ENCODE measurements at places on chromosomes 5 and 9.

DNA sequence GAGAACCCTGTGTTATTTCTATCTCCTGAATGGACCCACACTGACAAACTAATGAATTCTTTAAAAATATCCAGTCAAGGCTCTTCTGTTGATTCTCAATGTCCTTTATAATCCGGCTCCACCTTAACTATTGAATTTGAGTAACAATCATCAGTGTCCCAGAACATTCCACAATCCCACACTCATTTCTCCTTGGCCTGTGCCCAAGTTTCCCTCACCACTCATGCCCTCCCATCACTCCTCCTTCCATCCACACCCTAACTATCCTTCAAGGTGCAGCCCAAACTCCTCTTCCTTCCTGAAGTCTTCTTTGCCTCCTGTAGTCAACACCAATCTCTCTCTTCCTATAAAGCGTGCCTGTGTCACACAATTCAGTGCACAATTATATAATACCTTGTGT lies 106.1 kb downstream of the NUDT12 start:
- DNase-seq, result no peak

GRCh38 chr5:76657091-76657490 lies 33.9 kb upstream of the F2RL2 start:
- DNase-seq, result no peak

GRCh38 chr9:127898433-127899127 lies 823 bp downstream of the ST6GALNAC6 start:
- DNase-seq, result no peak

DNA sequence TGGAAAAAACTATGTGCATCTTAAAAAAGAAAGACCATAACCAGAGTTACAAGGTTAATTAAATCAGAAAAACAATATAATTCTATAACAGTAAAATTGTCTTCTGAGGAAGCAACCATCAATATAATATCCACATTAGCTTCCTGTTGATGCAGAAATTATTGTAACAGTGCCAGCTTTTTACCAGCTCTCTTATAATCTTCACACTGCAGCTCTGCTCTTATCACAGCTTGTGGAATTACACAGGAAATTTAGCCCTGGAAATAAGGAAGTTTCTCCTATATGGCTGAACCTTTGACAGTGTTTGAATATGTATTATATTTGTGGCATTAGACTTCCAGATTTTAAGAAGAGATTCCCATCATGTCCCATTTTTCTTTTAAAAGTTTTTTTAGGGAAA lies 49.1 kb upstream of the TEK start:
- peak; percentile 3 for DNase-seq

DNA sequence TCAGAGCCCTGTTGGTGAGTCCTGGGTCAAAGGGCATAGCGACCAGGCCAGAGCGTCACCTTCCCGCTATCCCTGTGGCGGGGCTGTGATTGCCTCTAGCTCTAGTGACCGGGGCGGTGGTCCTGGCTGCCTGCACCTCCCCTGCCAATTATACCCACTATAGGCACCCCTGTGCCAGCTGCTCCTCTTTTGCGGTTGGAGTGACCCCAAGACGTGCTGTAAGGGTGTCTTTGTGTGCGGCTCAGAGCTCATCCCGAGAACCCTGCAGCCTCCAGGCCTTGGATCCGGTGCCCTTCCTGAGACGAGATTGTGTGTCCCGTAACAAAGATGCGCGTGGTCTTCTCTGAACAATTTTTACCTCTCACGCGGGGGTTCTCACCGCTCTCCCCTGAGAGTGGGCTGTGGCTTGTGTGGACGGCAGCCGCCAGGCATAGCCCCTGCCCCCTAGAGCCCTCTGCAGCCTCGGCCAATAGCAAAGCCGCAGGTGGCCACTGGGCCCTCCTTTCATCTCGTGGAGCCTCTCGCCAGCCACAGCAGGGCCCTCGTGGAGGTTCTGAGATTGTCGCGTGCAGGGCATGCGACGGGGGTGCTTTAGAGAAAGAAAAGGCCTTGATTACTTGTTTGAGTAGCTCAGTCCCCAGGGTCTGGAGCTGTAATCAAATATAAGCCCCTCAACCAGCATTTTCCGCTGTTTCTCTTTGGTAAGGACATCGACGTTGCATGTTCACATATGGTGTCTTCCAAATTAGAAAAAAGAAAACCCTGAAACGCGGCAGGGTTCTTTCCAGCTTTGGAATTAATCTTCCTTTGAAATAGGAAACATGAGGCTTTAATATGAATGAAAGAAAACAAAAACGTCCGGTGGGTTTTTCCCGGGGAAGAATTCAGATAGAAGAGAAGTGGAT lies 10.7 kb downstream of the NKD2 start:
- DNase-seq, result no peak

- DNase-seq, result no peak
Measured at GRCh38 chr5:142819825-142820224, 49.6 kb downstream of the ARHGAP26 start.

DNA sequence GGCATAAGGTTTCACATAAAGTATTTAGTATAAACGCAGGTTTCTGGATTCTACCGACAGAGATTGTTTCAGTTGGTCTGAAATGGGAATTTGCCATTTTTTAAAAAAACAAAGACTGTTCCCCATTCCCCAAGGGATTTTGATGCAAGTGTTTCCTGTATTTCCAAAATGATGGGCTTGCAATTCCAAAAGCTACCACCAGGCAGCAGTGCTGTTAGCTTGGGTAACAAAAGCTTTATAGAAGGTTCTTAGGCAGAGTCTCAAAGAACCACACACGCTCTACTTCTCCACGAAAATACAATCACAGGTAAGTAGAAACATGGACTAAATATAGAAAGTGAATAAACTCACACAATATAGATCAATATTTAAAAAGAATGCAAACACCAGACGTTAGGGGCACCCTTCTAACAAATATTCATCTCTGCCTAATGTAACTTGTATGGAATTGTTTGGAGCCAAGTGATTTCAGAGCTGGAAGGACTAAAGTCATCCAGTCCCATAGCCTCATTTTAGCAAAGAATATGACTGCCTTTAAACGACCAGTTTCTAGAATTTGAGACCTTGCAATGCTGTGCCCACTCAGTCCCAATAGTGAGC lies 154.3 kb downstream of the SPOCK1 start:
- no peak for DNase-seq

- DNase-seq, result no peak
Measured at GRCh38 chr9:124017929-124018729, 6.6 kb downstream of the LHX2 start.

GRCh38 chr5:179146277-179146676 lies 86.1 kb downstream of the ZNF354C start:
- DNase-seq, result no peak

- no peak for DNase-seq
Measured at GRCh38 chr5:179328291-179328690, 17.0 kb downstream of the ADAMTS2 start.

DNA sequence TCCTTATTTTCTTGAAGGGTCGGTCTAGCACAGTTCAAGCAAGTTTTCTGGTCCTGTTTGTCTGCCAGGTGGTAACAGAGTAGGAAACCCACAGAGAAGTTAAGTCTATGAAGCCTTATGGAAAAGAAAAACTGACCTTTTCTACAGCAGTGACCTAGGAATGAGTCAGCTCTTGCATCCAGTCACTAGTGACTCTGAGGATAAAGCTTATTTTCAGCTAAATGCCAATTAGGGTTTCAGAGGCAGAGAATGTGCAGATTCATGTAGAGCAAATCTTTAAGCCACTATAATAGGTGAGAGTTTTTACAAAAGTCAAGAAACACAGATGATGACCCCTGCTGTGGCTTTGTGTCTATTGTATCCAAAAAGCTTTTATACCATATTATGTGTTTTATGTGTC lies 100.7 kb downstream of the CWC27 start:
- no peak for DNase-seq

DNA sequence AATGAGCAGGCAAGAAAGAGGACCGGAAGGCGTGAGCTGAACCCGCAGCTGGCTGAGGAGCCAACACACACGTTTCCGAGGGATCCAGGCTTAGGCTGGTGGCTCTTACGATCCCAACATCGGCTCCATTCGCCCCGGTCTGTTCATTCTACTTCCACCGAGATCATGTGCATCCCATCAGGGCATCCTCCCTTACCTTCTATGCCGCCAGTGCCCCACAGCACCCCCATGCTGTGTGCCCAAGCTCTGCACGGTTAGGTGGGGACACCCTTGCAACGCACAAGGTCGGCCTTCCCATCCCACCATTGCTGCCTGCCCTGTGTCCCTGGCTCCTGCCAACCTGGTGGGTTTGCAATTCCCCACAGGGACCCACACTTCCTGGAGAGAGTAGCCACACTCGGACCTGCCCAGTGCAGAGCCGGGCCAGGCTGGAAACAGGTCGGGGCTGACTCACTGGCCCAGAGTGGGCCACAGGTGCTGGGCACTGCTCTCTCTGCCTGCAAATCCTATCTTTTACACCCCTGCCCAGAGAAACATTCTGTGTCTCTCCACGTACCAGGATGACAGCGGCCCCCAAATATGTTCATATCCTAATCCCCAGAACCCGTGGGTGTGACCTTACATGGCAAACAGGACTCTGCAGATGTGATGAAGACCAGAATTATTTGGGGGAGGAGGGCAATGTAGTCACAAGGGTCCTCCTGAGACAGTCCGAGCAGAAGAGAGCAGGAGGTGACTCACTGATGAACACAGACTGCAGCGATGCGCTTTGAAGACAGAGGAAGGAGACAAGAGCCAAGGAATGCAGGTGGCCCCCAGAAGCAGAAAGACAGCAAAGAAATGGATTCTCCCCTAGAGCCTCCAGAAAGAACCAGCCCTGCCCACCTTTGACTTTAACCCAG lies 182.2 kb downstream of the AUH start:
- DNase-seq, result no peak

DNA sequence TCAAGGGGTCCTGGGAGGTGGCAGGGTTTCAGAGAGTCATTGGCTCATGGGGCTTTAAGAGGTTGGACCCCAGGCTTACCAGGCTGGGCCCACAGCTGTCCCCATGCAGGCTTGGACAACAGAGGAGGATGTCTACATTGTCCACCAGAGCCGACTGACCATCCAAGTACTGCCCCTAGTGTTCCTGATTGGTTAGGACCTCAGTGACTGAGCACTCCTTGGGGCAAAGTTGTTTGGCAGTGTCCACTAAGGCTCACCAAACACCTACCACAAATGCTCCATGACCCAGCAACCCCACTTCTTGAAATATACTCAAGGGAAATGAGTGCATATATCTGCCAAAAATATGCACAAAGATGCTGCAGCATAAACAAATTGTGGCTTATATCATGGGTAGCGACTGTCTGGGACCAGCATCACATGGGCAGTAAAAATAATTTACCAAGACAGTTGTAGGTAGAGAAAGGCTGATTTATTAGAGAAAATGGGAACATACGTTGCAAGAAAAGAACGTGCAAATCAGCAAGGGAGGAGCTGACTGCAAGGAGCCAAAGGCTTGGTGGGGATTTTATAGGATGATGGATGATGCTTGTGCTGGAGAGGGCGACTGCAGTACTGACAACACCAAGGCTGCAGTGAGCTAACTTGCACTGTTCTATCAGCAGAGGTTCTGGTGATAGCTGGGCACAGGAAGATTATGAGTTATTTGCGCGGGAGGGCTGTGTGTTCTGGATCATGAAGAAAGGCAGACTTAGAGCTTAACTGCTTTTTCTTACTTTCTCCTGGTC lies 265.2 kb downstream of the GADD45G start:
- no peak for DNase-seq

- DNase-seq, result no peak
Measured at GRCh38 chr5:116652196-116652729, 77.6 kb upstream of the SEMA6A start.

DNA sequence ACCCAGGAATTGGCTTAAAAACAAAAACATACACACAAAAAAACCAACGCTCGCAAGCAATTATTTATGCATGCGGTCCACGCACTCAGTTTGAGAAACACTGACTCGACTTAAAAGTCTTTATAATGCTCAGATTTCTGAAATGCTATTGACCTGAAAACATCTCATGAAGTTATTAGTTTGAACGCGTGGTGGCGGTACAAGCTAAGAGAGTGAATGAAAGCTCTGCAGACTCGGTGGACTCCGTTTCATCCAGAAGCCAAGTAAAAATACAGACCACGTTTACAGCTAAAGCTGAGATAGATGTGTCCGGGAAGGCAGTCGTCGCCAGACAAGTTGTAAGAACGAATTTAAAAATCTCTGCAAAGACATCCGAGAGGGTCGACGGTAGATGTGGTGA lies at the start of gene PCDHB6:
TSS of gene PCDHB6 (plus strand) at position 246 of the 400 bp plus-strand sequence. CDS start 201 bp downstream, outside the sequence.
- no peak for DNase-seq

DNA sequence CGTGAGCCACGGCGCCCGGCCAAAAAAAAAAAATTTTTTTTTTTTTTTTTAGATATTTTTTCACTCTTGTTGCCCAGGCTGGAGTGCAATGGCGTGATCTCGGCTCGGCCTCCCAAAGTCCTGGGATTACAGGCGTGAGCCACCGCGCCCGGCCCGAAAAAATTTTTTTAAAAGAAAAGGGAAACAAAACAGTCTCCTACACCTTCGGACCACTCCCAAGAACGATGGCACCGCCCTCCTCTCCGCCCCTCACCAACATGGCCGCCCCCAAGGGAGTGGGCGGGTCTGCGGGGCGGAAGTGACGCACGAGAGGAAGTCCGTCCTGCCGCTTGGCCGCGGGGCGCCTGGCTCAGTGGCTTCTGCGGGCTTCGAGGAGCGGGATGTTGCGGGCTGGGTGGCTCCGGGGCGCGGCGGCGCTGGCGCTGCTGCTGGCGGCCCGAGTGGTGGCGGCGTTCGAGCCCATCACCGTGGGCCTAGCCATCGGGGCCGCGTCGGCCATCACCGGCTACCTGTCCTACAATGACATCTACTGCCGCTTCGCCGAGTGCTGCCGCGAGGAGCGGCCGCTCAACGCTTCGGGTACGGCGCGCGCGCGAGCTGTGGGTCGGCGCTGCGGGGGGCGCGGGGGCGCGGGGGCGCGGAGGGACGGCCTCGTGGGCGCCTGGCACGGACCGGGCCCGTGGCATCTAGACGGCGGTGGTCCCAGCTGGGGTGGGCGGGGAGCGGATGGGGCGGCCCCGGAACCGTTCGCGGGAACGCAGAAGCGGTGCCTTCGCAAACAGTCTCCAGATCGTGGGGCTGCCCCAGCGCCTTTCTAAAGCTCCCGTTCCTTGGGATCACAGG lies at the start of gene TOR1B:
TSS of gene TOR1B (plus strand) at position 352 of the 843 bp plus-strand sequence. CDS start at position 381, 29 bp downstream.
- DNase-seq, result peak; percentile 88

DNA sequence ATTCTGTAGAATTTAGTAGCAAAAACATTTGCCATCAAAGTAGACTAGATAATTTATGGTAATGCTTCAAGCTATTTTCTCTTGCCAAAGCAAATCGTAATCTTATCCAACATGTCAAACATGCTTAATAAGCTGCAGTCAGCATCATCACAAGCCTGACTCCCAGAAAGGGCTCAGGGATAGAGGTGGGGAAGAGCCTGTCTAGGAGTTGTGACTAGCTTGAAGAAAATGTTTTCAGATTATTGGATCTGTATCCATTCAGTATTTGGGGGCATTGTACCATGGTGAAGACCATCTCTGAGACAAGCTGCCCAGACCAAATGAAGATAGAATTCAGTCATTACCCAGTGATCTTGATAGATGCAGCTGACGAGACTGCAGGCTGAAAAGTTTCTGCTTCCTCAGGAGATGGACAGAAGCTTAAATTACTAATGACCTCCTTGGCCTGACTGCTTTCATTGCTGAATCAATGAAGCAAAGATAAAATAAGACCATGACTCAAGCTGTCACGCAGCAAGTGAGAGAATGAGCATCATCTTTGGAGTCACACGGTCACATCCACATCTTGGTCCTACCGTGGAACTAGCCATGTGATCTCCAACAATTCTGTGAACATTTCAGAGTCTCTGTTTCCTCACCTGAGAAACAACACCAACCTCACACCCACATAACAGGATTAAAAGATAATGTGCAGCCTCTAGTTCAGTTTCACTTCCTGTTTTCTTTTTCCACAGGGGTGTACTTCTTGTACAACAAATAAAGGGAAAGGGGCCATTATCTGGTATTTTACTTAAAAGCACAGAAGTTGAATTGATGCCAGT lies 9.4 kb downstream of the ERAP2 start:
- DNase-seq, result no peak

GRCh38 chr5:2675548-2675947 lies 75.9 kb downstream of the IRX2 start:
- no peak for DNase-seq
